ENCODE measurements at places on chromosomes 11 and 22. TPM values are rescaled to one million over a fixed set of nuclear protein-coding genes. Genes with fewer than 3 reads are reported as not detected.

The KRTAP5-4 gene
- total RNA-seq = not detected

The CASP1 gene
- total RNA-seq = 24.8 TPM

The OR10D3 gene
- not detected for total RNA-seq

- no peak for DNase-seq
Measured at GRCh38 chr22:20729194-20729593, 44.7 kb upstream of the SERPIND1 start.

The MALAT1 gene
- total RNA-seq = 608 TPM

The HTR3A gene
- total RNA-seq = not detected

- DNase-seq = peak; percentile 50
Measured at GRCh38 chr11:119065369-119065768, 2.2 kb upstream of the VPS11 start.

The SPINDOC gene
- total RNA-seq = 15.3 TPM

DNA sequence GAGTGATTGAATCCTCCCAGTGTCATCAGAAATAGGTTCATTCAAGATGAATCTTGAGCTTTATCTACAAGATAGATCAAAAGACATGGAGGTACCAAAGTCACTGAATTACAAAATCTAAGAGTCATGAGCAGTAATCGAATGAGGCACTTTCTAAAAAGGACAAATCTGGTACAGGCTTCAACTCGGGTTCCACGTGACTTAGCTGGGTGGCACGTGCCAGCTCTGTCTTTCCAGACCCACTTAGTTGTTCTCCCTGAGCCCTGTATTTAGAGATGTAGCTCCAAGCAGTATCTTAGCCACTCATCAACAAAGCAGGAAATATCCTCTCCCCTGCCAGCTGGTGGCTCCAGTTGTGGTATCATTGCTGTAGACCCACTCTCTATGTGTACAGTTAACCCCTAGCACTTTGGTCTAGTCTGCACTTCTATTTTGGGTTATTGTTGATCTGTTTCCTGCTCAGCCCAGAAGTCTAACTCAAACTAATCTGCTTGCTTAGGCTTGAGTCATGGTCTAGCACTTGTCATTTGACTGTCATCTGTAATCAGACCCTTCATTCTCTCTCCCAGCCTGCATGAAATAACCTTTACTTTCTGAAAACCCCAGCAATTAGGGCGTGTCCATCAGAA, 528.7 kb downstream of the ETS1 start:
- DNase-seq = no peak

- peak; percentile 87 for DNase-seq
Measured at GRCh38 chr22:31818481-31819392, 64.9 kb downstream of the DEPDC5 start.

GRCh38 chr22:17518406-17518805, 44.9 kb upstream of the SLC25A18 start:
- no peak for DNase-seq

The OR2AT4 gene
- not detected for total RNA-seq

- DNase-seq = peak; percentile 85
Measured at GRCh38 chr22:45072322-45072903, 62.6 kb upstream of the PHF21B start.

The NCAPD3 gene
- 47.7 TPM for total RNA-seq

DNA sequence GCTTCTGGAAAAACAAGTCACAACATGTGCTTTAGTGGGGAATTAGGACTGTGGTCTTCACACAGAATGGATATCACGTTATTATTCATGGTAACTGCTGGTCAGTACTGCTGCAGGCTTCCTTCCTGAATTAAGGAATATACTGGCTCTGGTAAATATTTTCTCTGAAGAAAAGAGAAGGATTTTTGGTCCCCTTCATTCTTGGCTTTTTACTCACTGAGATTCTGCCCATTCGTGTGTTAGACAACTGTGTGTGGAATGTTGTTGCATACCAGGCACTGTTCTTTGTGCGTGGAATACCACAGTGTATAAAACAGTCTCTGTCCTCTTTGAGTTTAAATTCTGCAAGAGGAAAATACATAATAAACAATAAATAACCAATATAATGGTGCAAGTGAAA, 80.3 kb downstream of the ALX4 start:
- no peak for DNase-seq

GRCh38 chr11:69573761-69574607, 67.0 kb upstream of the CCND1 start:
- DNase-seq = no peak

The NXPE4 gene
- total RNA-seq = not detected

GRCh38 chr11:96172604-96173003, 170.4 kb downstream of the MAML2 start:
- DNase-seq = no peak

All from M059J (cell line).